Stimulated activated CD8-positive, alpha-beta memory T cell treated with anti-CD3 and anti-CD28 coated beads, Interleukin-15, amount 100 ng/mL, for 24 hours (primary cell): ENCODE measurements at places on chromosomes 2 and 18.

DNA sequence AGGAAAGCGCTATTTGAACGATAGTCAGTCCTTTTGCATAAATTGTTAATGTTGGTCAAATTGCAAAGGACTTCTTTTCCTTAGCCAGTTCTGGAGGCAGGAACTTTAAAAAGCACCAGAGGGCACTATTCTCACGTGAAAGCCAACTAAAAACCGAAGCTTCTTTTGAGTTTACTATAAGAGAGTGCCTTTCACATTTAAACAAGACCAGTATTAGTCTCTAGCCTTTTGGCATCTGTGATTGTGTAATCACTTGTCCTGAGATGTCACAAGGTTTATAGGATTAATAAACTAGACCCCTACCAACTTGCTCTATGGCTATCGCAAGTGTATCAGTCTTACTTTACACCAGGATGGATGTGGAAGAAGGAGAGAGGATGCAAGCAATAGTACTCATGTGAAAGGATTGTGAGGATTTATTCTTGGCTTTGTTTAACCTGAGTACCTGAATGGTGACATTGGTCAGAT is 14.4 kb upstream of the STAT4 start:
- no peak for DNase-seq

GRCh38 chr2:164784376-164784775 is 57.2 kb downstream of the COBLL1 start:
- no peak for DNase-seq

DNA sequence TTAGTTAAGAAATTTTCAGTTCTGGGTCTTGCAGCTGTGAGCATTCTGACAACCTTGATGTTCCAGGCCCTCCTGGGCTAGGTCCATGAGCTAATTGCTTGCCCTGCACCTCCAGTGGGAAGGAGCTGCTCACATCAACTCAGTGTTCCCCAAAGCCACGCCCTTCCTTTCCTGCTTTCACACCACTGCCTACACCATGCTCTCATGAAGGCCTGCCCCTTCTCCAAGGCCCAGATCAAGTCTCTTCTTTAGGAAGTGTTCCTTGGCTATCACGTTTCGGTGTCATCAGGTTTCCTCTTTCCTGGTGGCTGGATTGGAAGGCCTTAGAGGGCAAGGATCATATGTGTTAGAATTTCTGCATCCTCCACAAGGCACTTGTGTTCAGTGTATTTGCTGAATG is 18.8 kb downstream of the TMEM127 start:
- DNase-seq = no peak

- DNase-seq = no peak
Observed at GRCh38 chr2:98299211-98299905, 46.9 kb upstream of the CNGA3 start.

- DNase-seq = no peak
Observed at GRCh38 chr2:19357402-19358241, 801 bp downstream of the OSR1 start.

- DNase-seq = no peak
Observed at GRCh38 chr18:52682260-52682659, 342.3 kb downstream of the DCC start.

GRCh38 chr2:232547991-232548390 is 2.4 kb downstream of the TIGD1 start:
- DNase-seq = no peak

DNA sequence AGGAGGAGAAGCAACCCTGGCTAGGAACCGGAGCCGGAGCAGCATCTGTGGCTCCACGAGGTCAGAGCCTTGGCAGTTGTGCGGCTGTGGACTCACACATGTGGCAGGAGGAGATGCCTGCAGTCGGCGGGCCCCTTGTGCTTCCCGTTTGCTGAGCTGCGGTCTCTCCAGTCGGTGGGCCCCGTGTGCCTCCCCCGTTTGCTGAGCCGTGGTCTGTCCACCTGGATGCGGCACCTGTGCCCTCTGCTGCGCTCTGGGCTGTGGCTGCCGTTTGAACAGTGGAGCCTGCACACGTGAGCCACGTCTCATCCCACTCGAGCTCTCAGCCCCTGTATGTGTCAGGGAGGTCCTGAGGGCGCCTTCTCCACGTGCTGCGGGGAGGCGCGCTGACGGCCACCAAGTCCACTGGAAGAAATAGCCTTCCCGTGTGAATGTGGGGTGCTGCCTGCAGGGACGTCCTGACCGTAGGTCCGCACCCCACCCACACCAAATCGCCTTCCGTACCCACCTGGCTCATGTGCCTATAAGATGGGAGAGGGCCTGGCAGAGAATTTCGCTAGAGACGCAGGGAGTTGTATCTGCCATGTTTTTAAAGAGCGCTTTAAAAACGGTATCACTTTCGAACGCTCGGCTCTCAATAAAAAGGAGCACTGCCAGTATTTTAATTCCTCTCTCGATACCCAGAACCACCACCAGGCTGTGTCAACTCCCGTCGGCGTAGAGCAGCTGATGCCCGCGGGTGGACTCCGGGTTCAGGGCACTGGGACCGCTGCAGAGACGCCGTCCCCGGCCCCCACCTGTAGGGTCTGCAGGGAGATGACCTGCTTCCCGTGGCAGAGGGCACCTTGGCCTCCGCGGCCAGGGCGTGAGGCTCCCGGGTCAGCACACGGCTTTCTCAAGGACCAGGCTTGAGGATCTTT is 117.0 kb downstream of the NFATC1 start:
- no peak for DNase-seq

GRCh38 chr2:151655663-151656398 is 78.4 kb downstream of the NEB start:
- DNase-seq = no peak

DNA sequence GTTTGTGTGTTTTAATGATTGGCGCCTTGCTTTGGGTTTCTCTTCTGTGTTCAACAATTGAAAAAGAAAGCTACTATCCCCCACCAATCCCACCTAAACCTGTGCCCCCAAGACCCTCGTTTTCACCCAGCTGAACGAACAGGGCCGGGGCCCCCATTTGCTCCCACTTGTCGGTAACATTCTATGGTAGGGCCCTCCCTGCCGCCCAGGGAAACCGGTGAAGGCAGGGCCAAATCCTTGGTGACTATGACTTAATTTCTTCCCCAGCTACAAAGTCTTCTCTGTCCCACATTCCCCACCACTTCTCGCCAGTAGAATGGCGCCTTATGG is 598 bp upstream of the SNRNP200 start:
- no peak for DNase-seq
